ENCODE measurements at places on chromosomes 12 and 14. TPM values are rescaled to one million over a fixed set of nuclear protein-coding genes. Genes with fewer than 3 reads are reported as not detected.

- H3K4me3 ChIP-seq: no peak overlapping the region
- DNase-seq: no peak
- no peaks in the 10 kb centered on the region for H3K4me1 ChIP-seq
- no peaks in the 10 kb centered on the region for H3K27me3 ChIP-seq
- no peaks in the 10 kb centered on the region for H3K36me3 ChIP-seq
These were observed 171.8 kb upstream of the NTF3 start for GRCh38 chr12:5260086-5260485.

DNA sequence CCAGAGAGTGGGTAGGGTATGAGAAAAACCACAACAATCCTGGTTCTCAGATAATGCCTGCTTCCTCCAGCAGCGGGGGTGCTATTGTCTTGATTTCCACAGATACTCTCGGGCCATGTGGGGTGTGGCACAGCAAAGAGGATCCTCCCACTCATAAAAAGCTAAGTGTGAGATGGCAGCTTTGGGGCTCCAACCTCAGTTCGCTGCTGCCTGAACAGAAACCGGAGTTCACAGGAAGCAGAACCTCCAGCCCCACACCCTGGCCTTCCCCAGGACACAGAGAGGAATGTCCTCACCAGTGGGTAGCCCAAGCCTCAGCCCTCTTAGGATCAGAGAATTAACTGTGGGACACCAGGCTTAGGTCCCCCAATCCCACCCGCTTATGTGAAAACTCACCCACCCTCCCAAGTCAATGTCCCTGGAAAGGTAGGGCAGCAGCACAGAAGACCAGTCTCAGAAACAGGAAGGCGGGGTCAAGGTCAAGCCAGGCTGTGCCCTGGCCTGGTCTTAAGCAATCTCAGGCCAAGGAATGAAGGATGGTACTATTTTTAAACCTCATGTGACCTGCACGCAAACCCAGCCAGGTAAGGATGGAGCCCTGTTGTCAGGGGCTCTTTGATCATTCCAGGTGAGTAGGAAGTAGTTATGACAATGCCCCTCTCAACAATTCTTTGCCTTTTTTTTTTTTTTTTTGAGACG, 9.0 kb downstream of the KCTD10 start:
- no peaks in the 10 kb centered on the region for H3K36me3 ChIP-seq
- H3K4me3 ChIP-seq: no peak overlapping the region
- H3K4me1 ChIP-seq: peaks cover 16% of the 10 kb centered on the region
- no peak for DNase-seq
- no peak overlapping the region for H3K27ac ChIP-seq
- no peaks in the 10 kb centered on the region for H3K27me3 ChIP-seq

DNA sequence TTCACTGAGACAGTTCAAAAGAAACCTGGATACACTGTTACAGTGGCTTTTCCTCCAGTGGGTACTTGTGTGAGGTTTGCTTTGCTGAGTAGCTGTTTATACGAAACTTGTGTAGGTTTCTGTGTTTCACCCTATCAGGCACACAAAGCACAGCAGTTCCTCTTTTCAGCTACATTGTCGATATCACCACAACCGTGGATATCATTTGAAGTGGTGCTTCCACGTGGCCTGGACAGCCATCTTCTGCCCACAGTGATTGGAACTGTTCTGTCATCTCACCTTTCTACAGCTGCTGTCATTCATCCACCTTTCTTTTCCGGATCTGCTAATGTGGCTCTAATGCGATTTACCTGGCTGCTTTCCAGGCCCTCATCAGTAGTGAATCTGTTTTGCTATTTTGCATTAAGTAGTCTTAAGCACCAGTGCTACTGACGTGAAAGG, 368.8 kb downstream of the SYT1 start:
- DNase-seq: no peak
- no peaks in the 10 kb centered on the region for H3K4me1 ChIP-seq
- no peaks in the 10 kb centered on the region for H3K27me3 ChIP-seq
- H3K27ac ChIP-seq: no peak overlapping the region
- H3K36me3 ChIP-seq: no peaks in the 10 kb centered on the region
- no peak overlapping the region for H3K4me3 ChIP-seq

- no peaks in the 10 kb centered on the region for H3K27me3 ChIP-seq
- DNase-seq: no peak
These were observed 34.3 kb downstream of the NKX2-1 start for GRCh38 chr14:36485773-36486172.

- no peaks in the 10 kb centered on the region for H3K4me1 ChIP-seq
- no peak for DNase-seq
- H3K27me3 ChIP-seq: no peaks in the 10 kb centered on the region
- no peak overlapping the region for H3K4me3 ChIP-seq
- H3K27ac ChIP-seq: no peak overlapping the region
- H3K36me3 ChIP-seq: no peaks in the 10 kb centered on the region
These were observed 7.8 kb upstream of the CACNA2D4 start for GRCh38 chr12:1926251-1926657.

GRCh38 chr12:104524034-104524832, 67.5 kb downstream of the CHST11 start:
- H3K27me3 ChIP-seq: no peaks in the 10 kb centered on the region
- no peaks in the 10 kb centered on the region for H3K36me3 ChIP-seq
- no peak overlapping the region for H3K27ac ChIP-seq

DNA sequence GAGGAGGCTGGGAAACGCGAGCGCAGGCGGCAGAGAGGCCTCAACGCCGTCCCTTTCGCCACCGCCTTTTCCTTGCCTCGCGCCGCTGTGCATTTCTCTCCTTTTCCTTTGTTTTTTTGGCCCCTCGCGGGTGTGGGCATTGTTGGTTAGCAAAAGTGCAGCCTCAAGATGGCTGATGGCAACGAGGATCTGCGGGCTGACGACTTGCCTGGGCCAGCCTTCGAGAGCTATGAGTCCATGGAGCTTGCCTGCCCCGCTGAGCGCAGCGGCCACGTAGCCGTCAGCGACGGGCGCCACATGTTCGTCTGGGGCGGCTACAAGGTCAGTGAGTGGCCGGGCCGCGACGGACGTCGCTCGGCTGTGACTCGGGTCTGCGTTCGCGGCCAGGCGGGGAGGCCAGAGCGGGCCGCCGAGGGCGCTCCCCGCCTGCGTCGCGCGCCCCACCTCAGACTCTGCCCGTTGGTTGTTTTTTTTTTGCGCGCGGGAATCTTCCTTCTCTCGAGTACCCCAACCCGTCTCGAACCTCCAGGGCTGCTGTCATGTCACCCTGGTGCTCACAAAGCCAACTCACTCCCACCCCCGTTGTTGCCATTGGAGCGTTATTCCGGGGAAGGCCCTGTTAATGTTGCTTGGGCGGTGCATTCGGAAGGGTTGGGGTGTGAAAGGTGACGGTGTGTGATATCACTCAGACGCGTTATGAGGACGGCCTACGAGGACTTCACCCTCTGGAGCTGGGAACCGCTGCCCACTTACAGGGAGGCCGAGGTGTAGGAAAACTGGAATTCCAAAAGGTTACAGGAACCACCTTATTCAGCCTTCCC, 558 bp downstream of the KLHDC2 start:
- peak; percentile 61 for DNase-seq
- H3K27ac ChIP-seq: peak overlapping the region; percentile 89
- no peaks in the 10 kb centered on the region for H3K27me3 ChIP-seq
- H3K4me3 ChIP-seq: peak overlapping the region; percentile 90
- peaks cover 36% of the 10 kb centered on the region for H3K4me1 ChIP-seq

- H3K27me3 ChIP-seq: no peaks in the 10 kb centered on the region
- peak; percentile 35 for DNase-seq
- peaks cover 2% of the 10 kb centered on the region for H3K36me3 ChIP-seq
- peaks cover 33% of the 10 kb centered on the region for H3K4me1 ChIP-seq
These were observed 618 bp downstream of the RNF34 start for GRCh38 chr12:121400332-121401139.

KLRB1 gene
- 0.26 TPM for total RNA-seq

GRCh38 chr12:11553871-11554533, 95.5 kb upstream of the ETV6 start:
- no peak overlapping the region for H3K4me3 ChIP-seq
- H3K36me3 ChIP-seq: no peaks in the 10 kb centered on the region
- H3K4me1 ChIP-seq: peaks cover 5% of the 10 kb centered on the region
- peak; percentile 69 for DNase-seq

DNA sequence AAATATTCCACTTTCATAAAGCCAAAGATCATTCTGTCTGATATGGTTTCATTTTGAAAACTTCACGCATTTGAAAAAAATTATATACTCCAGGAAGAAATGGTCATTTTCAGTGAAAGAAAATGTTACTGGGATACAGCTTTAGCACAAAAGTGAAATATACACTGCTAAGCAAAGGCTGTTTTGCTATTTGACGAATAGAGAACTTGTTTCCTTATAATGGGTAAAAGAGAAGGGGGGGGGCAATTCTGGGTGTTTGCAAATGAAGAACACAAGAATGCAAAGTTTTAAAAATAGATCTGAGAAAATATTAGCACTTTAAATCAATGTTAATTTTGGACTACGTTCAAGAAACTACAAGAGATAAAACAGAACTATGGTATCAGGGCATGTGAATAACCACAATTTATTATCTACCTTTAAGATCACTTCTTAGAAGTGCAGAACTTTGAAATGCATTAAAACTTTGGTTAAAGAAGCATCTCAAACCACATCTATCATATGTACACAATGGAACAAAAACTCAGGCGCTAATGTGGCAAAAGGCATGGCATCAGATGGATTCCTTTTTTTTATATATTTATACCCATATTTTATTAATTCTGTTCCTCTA, 51.1 kb downstream of the EFCAB11 start:
- no peak for DNase-seq
- no peaks in the 10 kb centered on the region for H3K27me3 ChIP-seq
- no peak overlapping the region for H3K4me3 ChIP-seq
- peaks cover 6% of the 10 kb centered on the region for H3K4me1 ChIP-seq
- H3K27ac ChIP-seq: no peak overlapping the region
- H3K36me3 ChIP-seq: no peaks in the 10 kb centered on the region

PRICKLE1 gene
- total RNA-seq: 3.6 TPM

RNASE7 gene
- total RNA-seq: 1.0 TPM

- H3K27ac ChIP-seq: no peak overlapping the region
- no peak overlapping the region for H3K4me3 ChIP-seq
These were observed 22.0 kb downstream of the GALC start for GRCh38 chr14:87971010-87971409.

- DNase-seq: peak; percentile 73
- no peaks in the 10 kb centered on the region for H3K36me3 ChIP-seq
- peaks cover 21% of the 10 kb centered on the region for H3K4me1 ChIP-seq
- H3K27ac ChIP-seq: no peak overlapping the region
These were observed 17.3 kb upstream of the YY1 start for GRCh38 chr14:100221533-100222223.

TSPAN9 gene
- total RNA-seq: 14.0 TPM

DNA sequence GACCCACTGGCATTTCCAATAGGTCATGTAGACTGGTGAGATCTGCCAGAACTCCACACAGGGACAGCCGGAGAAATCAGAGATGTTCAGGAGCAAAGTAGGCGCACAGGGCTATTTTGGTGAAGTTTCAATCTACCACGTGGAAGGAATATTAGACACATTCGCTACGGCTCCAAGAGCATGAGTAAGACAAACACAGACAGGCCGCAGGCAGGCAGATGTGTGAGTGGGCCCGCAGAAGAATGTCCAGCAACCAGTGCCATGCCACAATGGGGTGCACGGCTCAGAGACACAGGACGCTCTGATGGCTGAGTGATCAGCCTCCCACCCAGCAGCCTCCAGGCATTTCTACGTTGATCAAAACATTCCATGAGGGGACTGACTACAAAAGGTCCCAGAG, 10.4 kb downstream of the SLC15A4 start:
- no peaks in the 10 kb centered on the region for H3K27me3 ChIP-seq
- H3K4me3 ChIP-seq: no peak overlapping the region
- H3K36me3 ChIP-seq: peaks cover 9% of the 10 kb centered on the region

GRCh38 chr12:114368685-114369452, 37.1 kb downstream of the TBX5 start:
- no peaks in the 10 kb centered on the region for H3K36me3 ChIP-seq
- no peak overlapping the region for H3K27ac ChIP-seq
- no peaks in the 10 kb centered on the region for H3K27me3 ChIP-seq
- DNase-seq: no peak
- no peaks in the 10 kb centered on the region for H3K4me1 ChIP-seq

BMP4 gene
- 8.3 TPM for total RNA-seq

- no peak overlapping the region for H3K4me3 ChIP-seq
- no peak overlapping the region for H3K27ac ChIP-seq
- no peak for DNase-seq
These were observed 3.0 kb upstream of the HOXC13 start for GRCh38 chr12:53935383-53936341.

- peaks cover 27% of the 10 kb centered on the region for H3K4me1 ChIP-seq
- no peaks in the 10 kb centered on the region for H3K36me3 ChIP-seq
- H3K27me3 ChIP-seq: no peaks in the 10 kb centered on the region
- peak overlapping the region; percentile 92 for H3K27ac ChIP-seq
- DNase-seq: peak; percentile 91
These were observed 480 bp downstream of the ITPK1 start for GRCh38 chr14:93115069-93115820.

- no peaks in the 10 kb centered on the region for H3K27me3 ChIP-seq
- DNase-seq: peak; percentile 47
- peaks cover 21% of the 10 kb centered on the region for H3K4me1 ChIP-seq
- H3K27ac ChIP-seq: no peak overlapping the region
These were observed 1.3 kb downstream of the TRIM9 start for GRCh38 chr14:51093371-51094281.

- H3K27me3 ChIP-seq: no peaks in the 10 kb centered on the region
- H3K27ac ChIP-seq: peak overlapping the region; percentile 69
- H3K36me3 ChIP-seq: no peaks in the 10 kb centered on the region
- H3K4me3 ChIP-seq: no peak overlapping the region
- no peak for DNase-seq
- H3K4me1 ChIP-seq: peaks cover 27% of the 10 kb centered on the region
These were observed 30.9 kb upstream of the WDR89 start for GRCh38 chr14:63672417-63673180.

- no peak for DNase-seq
- H3K36me3 ChIP-seq: no peaks in the 10 kb centered on the region
- H3K4me3 ChIP-seq: no peak overlapping the region
- no peaks in the 10 kb centered on the region for H3K4me1 ChIP-seq
These were observed 153.1 kb downstream of the HMGA2 start for GRCh38 chr12:65977384-65977783.

PLCZ1 gene
- not detected for total RNA-seq

DNA sequence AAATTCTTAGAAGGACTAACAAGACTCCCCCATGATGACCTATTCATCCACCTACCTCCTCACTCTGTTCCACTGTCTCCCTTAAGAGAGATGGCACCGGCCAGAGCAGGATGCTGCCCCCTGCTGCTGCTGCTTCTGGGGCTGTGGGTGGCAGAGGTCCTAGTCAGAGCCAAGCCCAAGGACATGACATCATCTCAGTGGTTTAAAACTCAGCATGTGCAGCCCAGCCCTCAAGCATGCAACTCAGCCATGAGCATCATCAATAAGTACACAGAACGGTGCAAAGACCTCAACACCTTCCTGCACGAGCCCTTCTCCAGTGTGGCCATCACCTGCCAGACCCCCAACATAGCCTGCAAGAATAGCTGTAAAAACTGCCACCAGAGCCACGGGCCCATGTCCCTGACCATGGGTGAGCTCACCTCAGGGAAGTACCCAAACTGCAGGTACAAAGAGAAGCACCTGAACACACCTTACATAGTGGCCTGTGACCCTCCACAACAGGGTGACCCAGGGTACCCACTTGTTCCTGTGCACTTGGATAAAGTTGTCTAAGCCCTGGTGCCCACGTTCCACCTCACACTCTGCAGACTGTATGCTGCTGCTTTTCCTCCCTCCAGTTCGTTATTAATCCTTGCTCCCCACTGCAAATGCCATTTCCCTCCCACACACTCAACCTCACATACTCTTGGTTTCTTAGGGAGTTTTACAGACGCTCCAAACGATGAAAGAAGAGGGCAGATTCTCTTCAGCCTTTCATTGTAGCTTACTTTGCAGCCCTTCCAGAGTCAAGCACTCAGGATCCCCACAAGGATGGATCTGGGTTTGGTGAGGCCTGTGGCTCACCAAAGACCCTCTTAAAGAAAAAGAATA, at the start of gene RNASE8:
TSS of gene RNASE8 (plus strand) at position 20 of the 873 bp plus-strand sequence. CDS start at position 91, 71 bp downstream.
- no peak within 1 kb of the TSS for H3K27ac ChIP-seq
- no peaks in the 10 kb centered on the region for H3K27me3 ChIP-seq
- H3K4me3 ChIP-seq: no peak within 1 kb of the TSS
